Progenitor cell of endocrine pancreas (in vitro differentiated cells): ENCODE measurements at places on chromosomes 12 and 14. TPM values are rescaled to one million over a fixed set of nuclear protein-coding genes. Genes with fewer than 3 reads are reported as not detected.
A peak's percentile ranks its signal among the peaks of the same experiment; 100 is the strongest.

DNA sequence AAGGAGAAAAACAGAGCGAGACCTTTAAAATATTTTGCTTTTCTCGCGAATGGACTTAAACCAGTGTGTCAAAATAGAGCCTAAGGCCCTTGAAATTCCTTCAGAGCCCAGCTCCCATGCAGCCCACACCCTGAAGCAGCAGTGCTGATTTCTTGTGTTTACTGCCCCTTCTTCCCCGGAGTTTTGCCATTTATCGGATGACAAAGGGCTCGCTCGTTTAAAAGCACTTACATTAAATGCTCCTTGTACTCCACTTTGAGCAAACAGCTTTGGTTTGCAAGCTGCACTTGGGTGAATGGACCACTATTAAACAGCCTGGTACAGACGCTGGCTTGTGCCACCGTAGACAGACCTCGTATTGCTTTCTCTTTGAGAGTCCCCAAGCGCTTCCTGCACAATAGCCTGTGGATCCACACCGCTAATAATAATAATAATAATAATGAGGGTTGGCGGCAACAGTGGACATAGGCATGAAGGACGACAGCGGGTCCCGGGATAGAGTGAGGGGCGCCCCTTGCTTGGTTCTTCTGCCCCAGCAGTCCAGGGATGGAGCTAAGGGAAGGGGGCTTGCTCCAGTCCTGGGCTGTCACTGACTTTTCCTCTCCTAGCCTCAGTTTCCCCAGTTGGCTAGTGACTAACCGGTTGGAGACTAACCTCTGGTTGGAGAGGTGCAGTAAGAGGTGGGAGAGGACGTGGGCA is 6.6 kb downstream of the DLK1 start:
- peak overlapping the region; percentile 52 for H3K27ac ChIP-seq
- H3K4me3 ChIP-seq = no peak overlapping the region
- H3K4me1 ChIP-seq = peaks cover 30% of the 10 kb centered on the region
- DNase-seq = no peak
- H3K36me3 ChIP-seq = peaks cover 46% of the 10 kb centered on the region
- H3K27me3 ChIP-seq = peaks cover 6% of the 10 kb centered on the region

- H3K27ac ChIP-seq = no peak overlapping the region
- no peaks in the 10 kb centered on the region for H3K4me1 ChIP-seq
- DNase-seq = no peak
- H3K27me3 ChIP-seq = peaks cover 21% of the 10 kb centered on the region
- H3K36me3 ChIP-seq = no peaks in the 10 kb centered on the region
Observed at GRCh38 chr14:72686101-72686500, 207.8 kb downstream of the DPF3 start.

DNA sequence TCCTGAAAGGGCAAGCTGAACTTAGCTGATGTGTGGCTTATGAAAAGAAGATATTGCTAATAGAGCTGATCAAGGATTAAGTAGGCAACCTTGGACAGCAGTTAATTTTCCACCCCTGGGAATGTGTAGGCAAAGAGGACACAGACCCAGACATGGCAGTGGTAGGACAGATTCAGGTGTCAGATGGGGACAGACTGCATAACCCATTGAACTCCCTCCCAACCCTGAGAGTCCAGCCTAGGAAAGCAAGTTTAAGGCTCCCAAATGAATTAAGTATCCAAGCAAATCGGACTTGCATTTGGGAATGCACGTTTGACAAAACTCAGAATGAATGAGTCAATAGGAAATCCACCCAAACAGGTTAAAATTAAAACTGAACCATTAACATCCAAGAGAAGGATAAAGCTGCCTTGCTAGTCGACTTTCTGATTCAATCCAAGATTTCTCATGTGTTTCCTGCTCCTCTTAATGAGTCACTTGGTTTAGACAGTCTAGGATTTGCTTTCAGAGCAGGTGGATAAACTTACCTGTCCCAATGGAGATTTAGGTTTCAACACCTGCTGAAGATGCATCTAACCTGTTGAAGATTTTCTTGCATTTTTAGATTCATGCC is 385.4 kb downstream of the CCDC91 start:
- no peak for DNase-seq
- no peaks in the 10 kb centered on the region for H3K36me3 ChIP-seq
- H3K4me1 ChIP-seq = peaks cover 8% of the 10 kb centered on the region
- no peak overlapping the region for H3K4me3 ChIP-seq

GRCh38 chr12:4905316-4905715 is 4.4 kb upstream of the KCNA1 start:
- peaks cover 9% of the 10 kb centered on the region for H3K4me1 ChIP-seq
- no peaks in the 10 kb centered on the region for H3K36me3 ChIP-seq
- no peak for DNase-seq
- no peak overlapping the region for H3K4me3 ChIP-seq
- peaks cover 36% of the 10 kb centered on the region for H3K27me3 ChIP-seq

DNA sequence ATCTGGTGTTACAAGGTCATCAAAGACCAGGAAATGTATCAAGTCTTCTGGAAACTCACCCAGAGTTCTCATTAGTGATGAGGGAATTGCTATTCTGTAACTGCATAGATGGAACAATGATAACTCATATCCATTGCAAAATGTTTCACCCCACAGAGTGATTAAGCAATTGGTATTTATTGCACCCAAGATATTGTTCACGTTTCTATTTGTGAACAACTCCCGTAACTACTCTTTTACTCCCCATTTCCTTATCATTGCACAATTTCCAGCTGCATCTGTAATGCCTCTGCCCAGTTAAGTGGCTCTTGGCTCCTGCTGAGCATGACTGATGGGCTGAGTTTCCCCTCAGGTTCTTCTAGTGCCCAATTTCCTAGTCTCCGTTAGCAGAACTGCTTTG is 108.7 kb upstream of the PRICKLE1 start:
- H3K27me3 ChIP-seq = no peaks in the 10 kb centered on the region
- H3K4me1 ChIP-seq = peaks cover 5% of the 10 kb centered on the region
- H3K4me3 ChIP-seq = no peak overlapping the region

DNA sequence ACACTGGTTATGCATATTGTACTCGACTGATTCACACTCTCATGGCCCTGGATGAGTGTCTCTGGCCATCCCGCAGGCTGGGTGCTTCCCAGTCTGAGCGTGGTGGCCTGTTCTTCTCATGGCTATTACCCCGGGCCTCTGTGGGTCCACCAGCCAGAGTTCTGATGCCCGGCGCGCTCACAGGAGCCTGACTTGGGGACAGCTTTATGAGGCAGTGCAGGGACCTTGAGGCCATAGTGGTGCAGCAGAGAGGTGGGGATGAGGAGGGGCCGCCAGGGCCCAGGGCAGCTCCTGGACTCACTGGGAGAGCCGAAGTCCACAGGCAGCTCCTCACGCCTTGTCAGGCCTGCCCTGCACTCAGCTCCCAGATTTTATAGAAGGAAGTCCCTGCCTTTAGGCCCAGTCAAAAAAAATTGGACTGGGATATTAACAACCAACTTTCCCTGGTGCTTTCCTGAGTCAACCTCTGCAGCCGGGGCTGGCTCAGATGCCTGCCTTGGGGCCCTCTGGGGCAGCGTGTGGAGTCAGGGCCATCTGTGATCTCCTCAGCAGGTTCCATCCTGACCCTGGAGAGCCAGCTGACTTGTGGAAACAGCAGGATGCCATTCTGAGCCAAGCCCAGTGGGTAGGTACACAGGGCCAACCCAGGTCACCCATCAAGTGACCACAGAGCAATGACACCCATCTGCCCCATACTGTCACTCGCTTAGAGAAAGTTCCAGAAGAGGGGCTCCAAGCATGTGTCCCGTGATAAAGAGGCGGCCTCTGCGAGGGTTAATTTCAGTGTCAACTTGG is 89.4 kb upstream of the DIO3 start:
- H3K36me3 ChIP-seq = no peaks in the 10 kb centered on the region
- no peak overlapping the region for H3K4me3 ChIP-seq
- peaks cover 6% of the 10 kb centered on the region for H3K27me3 ChIP-seq

Gene NELL2
- 6.1 and 8.4 TPM in 2 replicates for total RNA-seq

Gene MMP14
- 198 and 209 TPM in 2 replicates for total RNA-seq

Gene SLC25A47
- total RNA-seq = not detected in 2 replicates

Gene ANAPC5
- 93.2 and 94.3 TPM in 2 replicates for total RNA-seq
